MG63 (cell line): ENCODE measurements at places on chromosomes 5 and 9.

DNA sequence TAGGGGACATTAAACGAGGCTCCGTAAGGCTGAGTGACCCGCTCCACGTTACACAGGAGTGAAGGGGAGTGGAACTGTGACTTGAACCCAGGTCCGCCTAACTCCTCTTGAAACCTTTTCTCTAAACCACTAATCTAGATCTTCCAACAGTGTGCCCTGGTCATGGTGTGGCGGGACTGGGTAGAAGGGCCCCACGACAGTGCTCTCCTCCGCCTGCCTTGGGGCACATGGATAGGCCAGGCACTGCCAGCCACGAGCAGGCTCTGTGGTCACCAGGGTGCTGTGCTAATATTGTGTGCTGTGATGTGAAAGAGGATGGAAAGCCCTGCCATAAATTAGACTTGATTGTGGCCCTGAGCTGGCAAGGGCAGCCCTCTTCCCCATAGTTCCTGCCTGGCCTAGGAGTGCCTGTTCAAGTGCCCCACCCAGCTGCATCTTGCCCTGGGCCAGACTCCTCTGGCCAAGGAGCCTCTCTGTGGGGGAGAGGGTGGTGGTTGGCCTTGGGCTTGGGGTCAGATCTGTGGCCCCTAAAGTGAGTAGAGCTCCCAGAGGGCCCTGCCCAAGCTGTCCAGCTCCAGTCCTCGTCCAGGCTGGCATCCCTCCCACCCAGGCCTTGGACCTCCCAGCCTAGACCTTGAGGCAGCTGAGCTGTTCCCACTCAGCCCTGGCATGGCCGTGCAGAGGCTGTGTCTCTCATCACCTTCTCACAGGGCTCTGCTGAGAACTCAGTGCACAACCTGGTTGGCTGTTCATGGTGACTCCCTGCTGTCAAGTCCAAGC lies 67.8 kb upstream of the TBC1D2 start:
- no peak for DNase-seq

DNA sequence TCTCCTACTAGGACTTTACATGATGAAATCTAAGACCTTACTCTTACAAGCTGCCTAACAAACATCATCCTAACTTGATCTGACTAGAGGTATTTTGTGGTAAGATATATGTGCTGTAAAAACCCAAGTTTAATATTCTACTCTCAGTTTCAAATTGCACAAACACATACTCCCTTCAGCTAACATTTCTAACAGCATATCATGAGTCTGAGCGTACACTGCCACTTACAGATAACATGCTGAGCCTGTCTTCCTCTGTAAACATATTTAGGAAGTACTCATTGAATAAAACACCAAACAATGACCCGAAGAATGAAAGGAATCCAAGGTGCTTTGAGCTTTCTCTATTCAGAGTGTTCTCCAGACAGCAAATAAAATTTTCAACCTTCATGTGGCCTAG lies 7.9 kb upstream of the ESM1 start:
- DNase-seq = no peak

DNA sequence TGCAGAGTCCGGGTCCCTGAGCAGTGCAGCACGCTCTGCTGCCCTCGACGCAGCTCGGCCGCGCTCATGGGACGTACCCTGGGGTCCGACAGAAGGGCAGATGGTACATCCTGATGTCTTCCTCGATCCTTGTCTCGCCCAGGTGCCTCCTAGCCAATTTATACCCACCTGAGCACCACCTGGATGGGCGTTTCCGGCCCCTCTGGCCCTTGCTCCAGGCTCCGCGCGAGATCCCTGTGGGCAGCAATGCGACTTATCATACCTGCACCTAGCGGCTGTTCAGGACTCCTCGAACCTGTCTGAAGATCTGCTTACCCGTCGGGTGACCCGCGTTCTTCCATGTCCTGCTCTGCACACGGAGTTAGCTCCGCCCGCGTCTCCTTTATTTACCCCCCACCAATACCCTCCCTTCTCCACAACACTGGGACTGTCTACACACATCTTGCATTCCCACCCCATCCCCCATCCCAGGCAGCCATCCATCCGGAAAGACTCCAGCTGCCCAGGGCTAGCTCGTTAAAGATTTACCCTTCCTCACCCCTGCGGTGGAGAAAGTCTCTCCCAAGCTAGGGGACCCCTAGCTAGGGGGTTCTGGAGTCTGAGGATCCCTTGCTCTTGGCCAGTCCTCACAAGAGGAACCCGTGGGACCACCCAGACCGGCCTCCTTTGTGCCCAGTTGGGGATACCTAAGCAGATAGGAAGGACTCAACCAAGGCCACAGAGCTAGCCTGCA lies at the start of gene KIF12:
KIF12 (minus strand) TSS at position 357 of the 733 bp plus-strand sequence; CDS start at position 341, 16 bp downstream.
- no peak for DNase-seq

- DNase-seq = peak; percentile 100
Measured at GRCh38 chr9:36487482-36488388, 85.0 kb upstream of the MELK start.

DNA sequence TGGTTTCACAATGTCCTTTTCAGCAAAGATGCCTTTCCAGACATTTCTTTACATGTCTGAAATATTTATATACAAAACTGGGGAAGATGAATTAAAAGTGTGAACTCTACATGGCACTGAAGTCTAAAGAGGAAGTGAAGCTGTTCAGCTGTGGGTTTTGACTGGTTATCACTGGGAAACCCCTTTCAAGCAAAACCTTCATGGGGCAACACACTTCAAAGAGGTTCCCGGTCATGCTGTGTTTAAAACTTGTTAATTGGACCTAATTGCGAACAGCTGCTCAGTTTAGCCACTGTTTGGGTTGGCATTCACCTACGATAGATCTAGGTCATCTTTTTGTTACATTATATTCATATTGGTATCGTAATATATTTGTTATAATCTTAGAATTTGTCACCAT lies 20.0 kb upstream of the GDNF start:
- DNase-seq = no peak

DNA sequence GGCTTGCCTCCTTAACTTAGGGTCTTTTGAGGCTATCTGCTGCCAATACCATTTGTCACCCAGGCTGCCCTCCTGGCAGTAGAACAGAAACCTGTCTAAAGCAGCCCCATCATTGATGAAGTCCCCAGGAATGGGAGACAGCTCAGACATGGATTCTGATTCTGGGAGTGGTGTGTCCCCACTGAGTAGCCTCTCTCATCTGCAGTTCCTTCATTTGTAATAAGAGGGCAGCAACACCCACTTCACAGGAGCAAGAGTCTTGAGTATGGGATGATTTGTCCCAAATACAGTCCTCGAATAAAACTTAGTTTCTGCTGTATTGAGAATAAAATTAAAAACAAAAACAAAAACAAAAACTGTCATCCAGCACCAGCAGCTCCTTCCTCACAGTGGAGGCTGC lies 167.6 kb downstream of the ASTN2 start:
- DNase-seq = no peak
